A549 (cell line): ENCODE measurements at places on chromosomes 2 and 18.

- no peak for DNase-seq
These were observed 57.8 kb downstream of the TGOLN2 start for GRCh38 chr2:85269959-85270358.

GRCh38 chr18:32907311-32907585 is 134.4 kb upstream of the KLHL14 start:
- no peak for DNase-seq

DNA sequence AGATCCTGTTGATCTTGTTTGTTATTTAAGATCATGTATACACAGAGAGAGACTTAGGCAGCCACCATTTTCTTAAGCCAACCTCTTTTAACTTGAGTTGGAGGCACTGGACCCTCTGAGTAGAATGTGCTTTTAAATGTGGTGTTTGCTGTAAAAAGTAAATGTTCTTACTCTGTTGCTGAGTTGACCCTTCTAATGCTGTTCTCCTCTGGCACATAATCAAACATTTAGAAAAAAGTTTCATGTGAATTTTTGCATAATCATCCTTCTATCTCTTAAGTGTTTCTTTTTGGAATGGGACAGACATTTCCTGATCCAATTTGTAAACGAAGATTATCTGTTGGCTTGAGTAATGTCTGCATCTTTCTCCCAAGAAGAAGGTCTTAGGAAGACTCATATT is 255.1 kb upstream of the ETAA1 start:
- no peak for DNase-seq

DNA sequence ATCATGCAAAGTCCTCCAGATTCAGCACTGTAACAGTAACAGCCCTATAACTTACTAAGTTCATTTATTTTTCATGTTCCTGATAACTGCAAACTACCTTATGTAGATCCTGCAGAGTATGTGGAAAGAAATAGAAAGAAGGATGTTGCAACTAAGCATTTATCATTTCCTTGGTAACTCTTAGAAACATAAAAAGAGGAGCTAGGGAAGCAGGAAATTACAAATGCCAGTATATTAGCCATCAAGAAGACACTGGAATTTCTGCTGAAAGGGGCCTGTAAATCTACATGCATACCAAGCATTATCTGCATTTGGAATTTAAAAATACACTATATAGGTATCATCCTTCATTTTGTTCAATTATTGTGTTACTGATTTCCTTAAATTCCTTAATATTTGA is 66.8 kb downstream of the PDE11A start:
- DNase-seq = no peak

DNA sequence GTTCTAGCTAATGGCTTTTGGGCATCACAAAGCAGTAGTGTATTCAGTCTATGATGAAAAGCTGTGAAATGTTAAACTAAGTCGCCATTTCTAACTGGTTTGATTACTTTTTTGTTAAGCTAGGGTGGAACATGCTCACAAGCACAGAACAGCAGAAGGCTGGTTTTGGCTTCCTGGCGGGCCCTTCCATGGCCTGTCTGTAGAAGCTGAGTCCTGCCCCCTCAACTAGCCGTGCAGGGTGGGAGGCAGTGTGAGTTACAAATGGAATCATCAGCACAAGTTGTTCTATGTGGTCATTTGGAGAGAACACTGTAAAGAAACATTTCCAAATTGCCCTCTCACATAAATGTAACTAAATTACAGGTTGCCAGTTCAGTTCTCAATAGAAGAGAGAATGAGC is 290.8 kb downstream of the ALPK2 start:
- no peak for DNase-seq

GRCh38 chr18:62596145-62597005 is 73.5 kb downstream of the ZCCHC2 start:
- DNase-seq = no peak

DNA sequence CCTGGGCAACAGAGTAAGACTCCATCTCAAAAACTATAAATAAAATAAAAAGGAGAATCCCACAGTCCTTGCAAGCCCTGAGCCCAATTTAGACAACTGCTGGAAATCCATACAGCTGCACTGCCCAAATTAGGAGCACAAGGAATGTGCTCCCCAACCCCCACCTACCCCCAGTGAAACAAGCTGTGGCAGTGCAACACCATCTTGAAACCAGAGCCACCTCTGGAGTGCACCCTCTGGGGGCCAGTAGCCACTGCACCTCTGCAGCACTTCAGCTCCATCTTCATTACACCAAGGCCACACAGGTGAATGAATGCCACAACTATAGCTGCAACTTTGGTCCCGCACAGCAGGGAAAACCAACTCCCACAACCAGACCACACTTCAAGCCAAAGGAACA is 37.3 kb downstream of the USP34 start:
- no peak for DNase-seq

- no peak for DNase-seq
These were observed 862 bp upstream of the TMEM177 start for GRCh38 chr2:119678021-119678656.

DNA sequence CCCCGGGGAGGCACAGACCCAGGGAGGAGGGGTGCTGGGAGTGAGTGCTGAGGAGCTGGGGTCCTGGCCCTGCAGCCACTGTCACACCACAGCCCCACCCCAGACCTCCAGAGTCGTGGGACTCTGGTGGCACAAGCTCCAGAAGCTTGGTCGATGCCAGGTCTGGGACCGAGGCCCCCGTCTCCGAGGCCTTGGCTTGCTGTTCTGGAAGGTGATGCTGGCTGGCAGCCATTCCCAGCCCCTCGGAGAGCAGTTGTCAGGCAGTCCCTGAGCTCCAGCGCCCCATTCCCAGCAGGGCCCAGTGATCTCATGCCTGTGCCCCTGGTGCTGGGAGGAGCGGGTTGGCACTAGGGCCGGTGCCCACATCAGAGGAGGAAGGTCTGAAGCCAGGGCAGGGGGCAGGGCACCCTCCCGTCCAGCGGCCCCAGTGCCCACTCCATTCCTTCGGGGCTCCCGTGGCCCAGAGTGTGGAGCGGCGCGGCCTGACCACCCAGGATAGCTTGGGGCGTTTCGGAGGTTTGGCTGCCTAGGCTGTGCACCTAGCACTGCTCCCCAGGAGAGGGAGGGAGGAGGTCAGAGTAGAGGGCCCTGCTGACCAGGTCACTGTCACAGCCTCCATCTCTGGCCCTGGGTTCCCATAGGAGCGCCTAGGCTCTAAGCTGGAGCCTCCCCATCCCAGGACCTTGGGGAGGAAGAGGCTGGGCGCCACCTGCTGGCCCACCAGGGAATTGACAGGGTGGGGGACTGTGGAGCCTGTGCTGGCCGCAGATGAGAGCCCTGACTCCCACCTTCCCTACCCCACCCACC is 16.8 kb upstream of the ALPI start:
- peak; percentile 44 for DNase-seq

GRCh38 chr2:1070601-1071000 is 120.0 kb downstream of the SNTG2 start:
- DNase-seq = no peak

- DNase-seq = no peak
These were observed 105.0 kb downstream of the ACKR3 start for GRCh38 chr2:236674646-236675045.

- no peak for DNase-seq
These were observed 52.3 kb downstream of the PARD6G start for GRCh38 chr18:80194874-80195570.

- DNase-seq = no peak
These were observed 240.9 kb downstream of the SLC8A1 start for GRCh38 chr2:40210968-40211353.

- no peak for DNase-seq
These were observed 594.2 kb upstream of the NXPH2 start for GRCh38 chr2:139374296-139374850.

GRCh38 chr18:12088731-12089375 is 4.8 kb upstream of the ANKRD62 start:
- DNase-seq = no peak

DNA sequence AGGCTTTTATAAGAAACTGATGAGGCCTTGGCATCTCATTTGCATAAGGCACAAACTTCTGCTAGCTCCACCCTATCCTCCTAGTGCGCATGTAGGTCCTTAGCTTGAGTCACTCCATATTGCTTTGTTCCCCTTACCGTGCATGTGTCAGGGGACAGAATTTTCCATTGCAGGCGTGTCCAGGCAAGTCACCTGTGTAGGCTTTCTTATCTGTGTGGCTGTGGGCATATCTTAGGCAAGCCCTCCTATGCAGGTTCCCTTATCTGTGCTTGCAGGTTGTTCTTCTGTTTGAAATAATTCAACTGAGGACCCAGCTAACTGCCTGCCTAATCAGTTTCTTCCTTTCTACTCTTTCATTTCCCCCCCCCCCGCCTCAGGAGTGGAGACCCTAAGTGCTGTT is 63.3 kb upstream of the CDCA7 start:
- no peak for DNase-seq

DNA sequence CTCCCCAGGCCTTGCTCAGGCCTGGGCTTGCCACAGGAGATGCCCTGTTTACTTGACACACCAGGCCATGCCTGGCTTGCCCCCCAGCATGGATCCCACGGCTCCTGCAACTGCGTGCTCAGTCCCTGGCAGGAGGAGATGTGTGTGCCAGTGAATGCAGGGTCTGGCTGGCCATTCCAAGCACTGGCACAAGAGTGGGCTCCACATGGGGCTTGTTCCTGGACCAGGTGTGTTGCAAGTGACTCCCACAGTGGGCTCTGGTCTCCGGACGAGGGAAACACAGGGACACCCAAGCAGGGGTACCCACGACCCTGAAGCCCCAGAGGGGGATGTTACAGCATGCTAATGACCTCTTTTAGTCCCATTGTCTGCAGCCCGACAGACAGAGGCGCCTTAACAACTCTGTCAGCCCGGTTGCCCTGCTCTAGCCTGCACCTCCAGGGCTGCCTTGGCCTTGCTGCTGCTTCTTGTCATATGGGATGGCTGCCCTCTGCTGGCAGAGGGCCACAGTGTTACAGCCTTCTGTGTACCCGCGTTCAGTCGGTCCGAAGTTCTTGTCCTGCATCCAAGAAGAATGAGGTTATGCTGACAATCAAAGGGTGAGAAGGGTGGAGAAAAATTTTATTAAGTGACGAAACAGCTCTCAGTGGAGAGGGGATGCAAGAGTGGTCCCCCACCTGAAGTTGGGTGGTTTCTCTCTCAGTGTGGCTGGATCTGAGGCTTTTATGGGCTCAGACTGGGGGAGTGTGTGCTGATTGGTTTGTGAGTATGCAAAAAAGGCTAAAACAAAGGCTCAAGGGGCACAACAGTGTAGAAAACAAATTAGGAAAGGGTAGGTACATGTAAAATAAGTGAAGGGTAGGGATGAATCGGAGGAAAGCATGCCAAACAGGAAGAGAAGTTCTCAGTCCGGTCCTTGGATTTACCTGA is 180.4 kb downstream of the MBD5 start:
- DNase-seq = peak; percentile 85

- no peak for DNase-seq
These were observed 95.9 kb downstream of the ATL2 start for GRCh38 chr2:38281095-38281742.

DNA sequence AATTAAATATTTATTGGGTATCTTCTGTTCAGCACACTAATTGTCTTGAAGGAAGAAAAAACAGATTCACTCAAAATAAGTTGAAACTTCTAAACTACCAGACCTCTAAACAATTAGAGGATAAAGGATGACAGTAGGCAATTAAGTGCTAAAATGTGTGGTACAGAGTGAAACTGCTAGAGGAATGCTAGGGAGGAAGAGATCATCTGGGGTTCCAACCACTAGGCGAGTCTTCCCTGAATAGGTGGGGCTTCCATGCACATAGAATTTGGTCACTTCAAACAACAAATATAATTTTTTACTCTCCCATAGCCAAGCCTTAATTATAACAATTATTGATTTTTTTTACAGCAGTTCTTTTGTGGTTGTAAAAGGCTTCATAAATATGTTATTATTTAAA is 559.0 kb upstream of the ZEB2 start:
- no peak for DNase-seq

DNA sequence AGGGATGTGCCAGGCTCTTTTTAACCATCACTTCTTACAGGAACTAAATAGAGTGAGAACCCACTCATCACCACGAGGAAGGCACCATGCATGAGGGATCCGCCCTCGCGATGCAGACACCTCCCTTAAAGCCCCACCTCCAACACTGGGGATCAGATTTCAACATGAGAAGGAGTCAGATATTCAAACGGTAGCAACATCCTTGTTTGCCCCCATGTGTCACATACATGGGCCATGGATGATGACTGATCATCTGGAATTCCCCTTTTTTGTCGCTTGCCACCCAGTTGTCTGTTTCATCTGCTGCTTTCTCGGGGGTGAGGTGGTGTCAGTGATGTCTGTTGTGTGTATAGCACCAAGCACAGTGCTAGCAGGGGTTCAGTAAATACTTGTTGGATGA is 57.9 kb downstream of the NCK2 start:
- no peak for DNase-seq

- no peak for DNase-seq
These were observed 738.7 kb downstream of the EPHA4 start for GRCh38 chr2:220833446-220833845.

GRCh38 chr2:214379227-214379626 is 31.6 kb upstream of the VWC2L start:
- DNase-seq = no peak

DNA sequence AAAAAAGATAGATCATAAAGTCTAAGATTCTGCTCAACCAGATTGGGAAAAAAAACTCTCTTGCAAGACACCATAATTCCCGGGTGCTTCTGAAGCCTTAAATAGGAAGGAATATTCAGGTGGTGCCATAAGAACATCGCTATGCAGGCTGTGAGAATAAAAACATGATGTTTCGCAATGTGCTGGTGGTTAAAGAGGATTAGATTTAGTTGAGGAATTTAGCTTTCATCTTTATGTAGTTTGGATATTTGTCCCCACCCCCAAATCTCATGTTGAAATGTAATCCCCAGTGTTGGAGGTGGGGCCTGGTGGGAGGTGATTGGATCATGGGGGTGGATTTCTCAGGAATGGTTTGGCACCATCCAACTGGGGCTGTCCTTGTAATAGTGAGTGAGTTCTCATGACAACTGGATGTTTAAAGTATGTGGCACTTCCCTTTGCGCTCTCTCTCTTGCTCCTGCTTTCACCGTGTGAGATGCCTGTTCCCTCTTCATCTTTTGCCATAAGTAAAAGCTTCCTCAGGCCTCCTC is 132.2 kb downstream of the AKAIN1 start:
- no peak for DNase-seq

GRCh38 chr2:98701230-98701629 is 29.7 kb downstream of the MGAT4A start:
- no peak for DNase-seq

DNA sequence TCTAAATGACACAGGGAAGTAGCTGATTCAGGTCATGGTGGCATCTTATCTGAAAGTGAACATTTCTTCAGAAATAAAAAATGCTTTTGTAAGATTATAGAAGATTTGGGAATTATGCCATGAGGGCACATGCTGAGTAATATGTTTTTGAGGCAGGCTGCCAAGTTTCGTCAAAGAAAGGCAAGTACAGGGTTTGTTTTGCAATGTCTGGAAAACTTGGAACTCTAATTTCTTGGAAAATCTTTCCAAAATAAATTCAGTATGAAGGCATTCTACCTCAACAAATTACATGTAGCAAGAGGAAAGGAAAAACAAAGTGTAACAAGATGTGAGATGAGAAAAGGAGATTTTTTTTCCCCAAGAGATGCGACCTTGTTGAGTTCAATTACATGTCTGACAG is 167.7 kb downstream of the PLCL1 start:
- no peak for DNase-seq
